ENCODE measurements at places on chromosomes 16 and 17. TPM values are rescaled to one million over a fixed set of nuclear protein-coding genes. Genes with fewer than 3 reads are reported as not detected.
A peak's percentile ranks its signal among the peaks of the same experiment; 100 is the strongest.

DNA sequence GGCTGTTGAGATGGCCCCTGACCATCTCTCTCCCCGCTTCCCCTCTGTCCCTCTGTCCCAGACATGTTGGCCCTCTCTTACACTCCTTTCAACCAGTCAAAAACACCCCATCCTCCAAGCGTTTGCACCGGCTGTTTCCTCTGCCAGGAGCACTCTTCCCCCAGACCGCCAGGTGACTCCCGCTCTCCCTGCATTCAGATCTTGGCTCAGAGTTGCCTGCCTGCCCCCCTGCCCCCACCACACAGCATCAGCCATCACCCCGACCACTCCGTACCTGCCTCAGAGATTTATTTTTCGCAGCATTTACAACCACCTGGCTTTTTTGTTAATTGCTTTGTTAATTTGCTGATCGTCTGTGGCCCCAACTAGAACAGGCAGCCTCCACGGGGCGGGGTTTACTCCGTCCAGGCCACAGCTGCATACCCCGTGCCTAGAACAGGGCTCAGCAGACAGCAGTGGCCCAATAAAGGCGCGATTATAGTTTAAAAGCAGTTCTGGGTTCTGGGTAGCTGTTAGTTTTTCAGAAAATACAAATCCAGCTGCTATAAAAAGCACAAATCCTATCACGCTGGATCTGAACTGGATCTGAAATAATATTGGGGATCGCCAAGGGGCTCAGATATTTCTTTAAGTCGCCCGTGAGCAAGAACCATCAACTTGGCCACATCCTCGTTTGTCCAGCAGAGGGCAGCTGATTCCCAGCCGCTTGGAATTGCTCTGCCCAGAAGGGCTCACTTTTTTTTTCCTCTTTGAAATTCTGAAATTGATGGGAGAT is 173.6 kb downstream of the IRF8 start:
- peaks cover 94% of the 10 kb centered on the region for H3K27me3 ChIP-seq
- no peaks in the 10 kb centered on the region for H3K4me1 ChIP-seq
- no peak overlapping the region for H3K4me3 ChIP-seq

- H3K27me3 ChIP-seq: no peaks in the 10 kb centered on the region
- H3K4me1 ChIP-seq: peaks cover 33% of the 10 kb centered on the region
- no peak overlapping the region for H3K27ac ChIP-seq
- H3K36me3 ChIP-seq: no peaks in the 10 kb centered on the region
- peak; percentile 78 for DNase-seq
Measured at GRCh38 chr16:19166500-19166899, 1.5 kb upstream of the SYT17 start.

GRCh38 chr16:12896562-12896961 is 4.8 kb upstream of the SHISA9 start:
- no peak for DNase-seq
- no peak overlapping the region for H3K27ac ChIP-seq
- H3K4me1 ChIP-seq: peaks cover 45% of the 10 kb centered on the region

DNA sequence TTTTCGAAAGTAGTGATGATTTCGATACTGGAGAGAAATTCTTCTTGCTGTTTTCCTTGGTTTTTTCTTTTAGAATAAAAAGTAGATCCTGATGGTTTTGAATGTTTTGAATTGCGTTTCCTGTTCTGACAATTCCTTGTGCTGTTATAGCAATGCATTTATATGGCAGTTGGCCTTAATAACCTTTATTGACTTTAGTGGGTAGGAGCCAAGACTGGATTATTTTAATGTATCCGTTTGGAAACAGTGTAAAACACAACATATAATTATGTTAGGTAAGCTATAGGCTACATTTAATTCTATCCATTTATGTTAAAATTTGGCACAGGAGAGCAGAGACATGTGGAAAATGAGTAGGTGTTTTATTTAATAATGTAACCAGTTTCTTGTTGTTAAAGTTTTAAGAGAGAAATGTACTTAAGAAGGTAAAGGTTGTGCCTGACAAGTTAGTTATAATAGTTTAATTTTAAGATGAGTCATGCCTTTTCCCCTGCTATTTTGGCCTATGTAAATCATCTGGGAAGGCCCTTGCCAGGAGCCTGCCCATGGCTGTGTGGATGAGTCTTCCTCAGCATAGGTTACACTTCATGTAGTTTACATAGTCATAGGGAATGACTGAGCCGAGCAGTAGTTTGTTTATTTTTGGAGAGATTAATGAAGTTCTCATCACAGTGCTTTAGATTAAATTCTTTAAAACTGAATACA is 189.9 kb downstream of the FTO start:
- DNase-seq: no peak
- H3K4me3 ChIP-seq: no peak overlapping the region
- H3K27me3 ChIP-seq: no peaks in the 10 kb centered on the region
- no peaks in the 10 kb centered on the region for H3K36me3 ChIP-seq

- H3K4me1 ChIP-seq: peaks cover 30% of the 10 kb centered on the region
- H3K4me3 ChIP-seq: peak overlapping the region; percentile 18
- DNase-seq: peak; percentile 91
- peak overlapping the region; percentile 79 for H3K27ac ChIP-seq
- no peaks in the 10 kb centered on the region for H3K36me3 ChIP-seq
- H3K27me3 ChIP-seq: no peaks in the 10 kb centered on the region
Measured at GRCh38 chr17:59423137-59423724, 91.8 kb downstream of the YPEL2 start.

GRCh38 chr16:86286991-86287663 is 223.2 kb upstream of the FOXF1 start:
- H3K4me3 ChIP-seq: no peak overlapping the region
- no peaks in the 10 kb centered on the region for H3K36me3 ChIP-seq
- peaks cover 97% of the 10 kb centered on the region for H3K27me3 ChIP-seq

- no peaks in the 10 kb centered on the region for H3K36me3 ChIP-seq
- no peak overlapping the region for H3K4me3 ChIP-seq
- H3K27ac ChIP-seq: no peak overlapping the region
- H3K4me1 ChIP-seq: no peaks in the 10 kb centered on the region
- H3K27me3 ChIP-seq: no peaks in the 10 kb centered on the region
- DNase-seq: no peak
Measured at GRCh38 chr17:65712383-65713267, 151.2 kb upstream of the AXIN2 start.

GRCh38 chr17:57117798-57118197 is 32.8 kb downstream of the AKAP1 start:
- no peaks in the 10 kb centered on the region for H3K27me3 ChIP-seq
- H3K4me1 ChIP-seq: no peaks in the 10 kb centered on the region
- no peak for DNase-seq
- H3K27ac ChIP-seq: no peak overlapping the region
- H3K36me3 ChIP-seq: peaks cover 33% of the 10 kb centered on the region
- no peak overlapping the region for H3K4me3 ChIP-seq

DNA sequence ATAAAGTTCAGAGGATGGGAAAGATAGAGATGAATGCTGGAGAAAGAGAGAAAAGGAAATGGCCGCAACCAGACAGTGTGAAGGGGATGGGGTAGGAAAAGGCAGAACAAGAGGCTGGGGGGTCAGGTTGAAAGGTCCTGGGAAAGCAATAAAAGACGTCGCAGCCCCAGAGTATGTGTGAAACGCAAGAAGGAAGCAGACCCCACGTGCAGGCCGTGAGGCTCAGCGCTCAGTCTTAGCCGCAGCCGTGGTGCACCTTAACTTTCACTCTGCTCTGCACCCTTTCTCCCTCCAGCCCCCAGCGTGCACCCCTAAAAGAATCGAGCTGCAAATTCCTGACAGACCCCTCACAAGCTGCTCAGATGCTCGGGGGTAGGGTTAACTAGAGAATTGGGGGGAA is 1.9 kb downstream of the DNAH17 start:
- no peaks in the 10 kb centered on the region for H3K27me3 ChIP-seq
- no peak overlapping the region for H3K27ac ChIP-seq
- no peak for DNase-seq

DNA sequence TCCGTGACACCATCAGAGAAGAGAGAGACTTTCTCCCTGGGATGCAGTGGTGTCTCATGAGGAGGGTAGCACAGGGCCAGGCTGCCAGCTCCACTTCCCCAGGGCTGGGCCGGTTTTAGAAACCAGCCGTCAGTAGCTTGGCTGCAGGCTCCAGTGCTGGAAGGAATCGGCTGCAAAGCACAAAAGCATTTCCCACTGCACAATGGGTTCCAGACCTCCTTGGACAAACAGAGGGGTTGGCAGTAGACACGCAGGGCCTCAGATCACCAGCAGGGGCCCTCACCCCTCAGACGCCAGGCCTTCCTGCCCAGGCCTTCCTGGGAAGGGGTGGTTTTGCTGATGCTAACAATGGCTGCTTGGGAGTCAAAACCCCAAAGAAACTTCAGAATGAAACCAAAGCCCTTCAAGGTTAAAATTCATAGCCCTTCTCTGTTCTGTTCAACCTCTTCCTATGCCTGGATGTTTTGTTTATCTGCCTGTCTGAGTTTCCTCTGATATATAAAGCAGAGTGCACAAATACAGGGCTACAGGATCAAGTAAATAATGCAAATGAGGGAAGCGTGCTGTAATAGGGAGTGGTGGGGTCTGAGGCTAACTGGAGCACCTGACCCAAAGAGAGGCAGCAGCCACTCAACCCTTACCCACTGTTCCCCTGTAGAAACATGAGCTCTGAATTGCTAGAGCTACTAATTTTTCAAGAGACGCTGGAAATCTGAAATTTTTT is 26.2 kb downstream of the TEKT5 start:
- DNase-seq: no peak
- H3K4me3 ChIP-seq: no peak overlapping the region
- no peaks in the 10 kb centered on the region for H3K36me3 ChIP-seq
- no peak overlapping the region for H3K27ac ChIP-seq
- no peaks in the 10 kb centered on the region for H3K4me1 ChIP-seq

DNA sequence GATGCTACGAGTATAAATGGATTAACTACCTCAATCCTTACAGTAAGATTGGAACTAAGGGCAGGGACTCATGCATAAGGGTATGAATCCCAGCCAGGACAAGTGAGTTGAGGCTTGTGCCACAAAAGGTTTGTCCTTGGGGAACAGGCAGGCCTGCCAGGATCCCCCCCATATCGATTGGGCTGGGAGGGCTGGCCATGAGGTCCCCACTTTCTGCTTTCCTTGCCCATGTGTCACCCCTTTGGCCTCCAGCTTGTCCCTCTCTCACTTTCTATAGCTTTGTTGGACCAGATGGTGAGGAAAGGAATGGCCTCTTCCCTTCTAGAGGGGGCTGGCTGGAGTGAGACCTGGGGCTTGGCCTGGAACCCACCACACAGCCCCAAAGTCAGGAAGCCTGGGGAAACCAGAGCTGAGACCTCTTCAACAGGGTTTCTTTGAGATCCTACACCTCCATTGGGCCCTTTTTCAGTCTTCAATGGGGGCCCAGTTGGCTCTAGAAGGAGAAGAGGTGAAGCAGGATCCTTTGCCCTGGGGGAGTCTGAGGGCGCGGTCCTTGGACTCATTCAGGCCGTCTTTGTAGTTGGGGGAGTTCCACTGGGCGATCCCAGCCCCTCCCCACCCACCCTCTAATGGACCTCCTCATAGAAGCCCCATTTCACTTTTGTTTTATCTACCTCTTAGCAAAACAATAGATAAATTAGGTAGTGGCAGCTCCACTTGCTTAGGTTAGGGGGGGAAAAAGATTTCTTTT is 57.3 kb downstream of the IGF2BP1 start:
- H3K36me3 ChIP-seq: no peaks in the 10 kb centered on the region
- DNase-seq: no peak
- no peaks in the 10 kb centered on the region for H3K27me3 ChIP-seq

DNA sequence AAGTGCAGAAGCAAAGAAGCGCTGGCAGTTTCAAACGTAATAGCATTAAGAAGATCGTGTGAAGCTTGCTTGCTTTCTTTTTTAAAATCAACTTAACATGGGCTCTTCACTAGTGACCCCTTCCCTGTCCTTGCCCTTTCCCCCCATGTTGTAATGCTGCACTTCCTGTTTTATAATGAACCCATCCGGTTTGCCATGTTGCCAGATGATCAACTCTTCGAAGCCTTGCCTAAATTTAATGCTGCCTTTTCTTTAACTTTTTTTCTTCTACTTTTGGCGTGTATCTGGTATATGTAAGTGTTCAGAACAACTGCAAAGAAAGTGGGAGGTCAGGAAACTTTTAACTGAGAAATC is 17.4 kb upstream of the RAB11FIP4 start:
- no peak overlapping the region for H3K27ac ChIP-seq
- H3K27me3 ChIP-seq: no peaks in the 10 kb centered on the region
- no peaks in the 10 kb centered on the region for H3K4me1 ChIP-seq
- DNase-seq: no peak
- H3K4me3 ChIP-seq: no peak overlapping the region

- H3K27ac ChIP-seq: no peak overlapping the region
- H3K4me1 ChIP-seq: peaks cover 18% of the 10 kb centered on the region
- peaks cover 4% of the 10 kb centered on the region for H3K27me3 ChIP-seq
- H3K4me3 ChIP-seq: no peak overlapping the region
- no peaks in the 10 kb centered on the region for H3K36me3 ChIP-seq
Measured at GRCh38 chr17:7064261-7064660, 15.8 kb downstream of the CLEC10A start.

DNA sequence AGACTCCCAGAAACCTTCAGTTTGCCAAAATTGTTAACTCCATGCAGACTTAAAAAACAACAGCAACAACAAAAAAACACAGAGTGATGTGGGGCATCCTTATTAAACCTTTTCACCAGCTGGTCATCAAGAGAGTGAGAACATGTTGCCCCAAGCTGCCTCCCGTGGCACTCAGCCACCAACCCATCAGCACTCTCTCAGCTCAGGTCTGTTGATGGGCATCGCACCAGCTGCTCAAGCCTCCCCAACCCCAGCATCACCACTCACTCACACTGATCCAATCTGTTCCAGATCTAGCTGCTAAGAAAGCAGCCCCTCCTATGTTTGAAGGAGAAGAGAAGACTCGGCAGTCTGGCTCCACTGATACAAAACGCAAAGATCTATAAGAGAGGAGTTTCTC is 46.8 kb downstream of the SLC39A11 start:
- no peaks in the 10 kb centered on the region for H3K4me1 ChIP-seq
- H3K27me3 ChIP-seq: no peaks in the 10 kb centered on the region
- no peaks in the 10 kb centered on the region for H3K36me3 ChIP-seq
- H3K27ac ChIP-seq: no peak overlapping the region
- DNase-seq: no peak

DNA sequence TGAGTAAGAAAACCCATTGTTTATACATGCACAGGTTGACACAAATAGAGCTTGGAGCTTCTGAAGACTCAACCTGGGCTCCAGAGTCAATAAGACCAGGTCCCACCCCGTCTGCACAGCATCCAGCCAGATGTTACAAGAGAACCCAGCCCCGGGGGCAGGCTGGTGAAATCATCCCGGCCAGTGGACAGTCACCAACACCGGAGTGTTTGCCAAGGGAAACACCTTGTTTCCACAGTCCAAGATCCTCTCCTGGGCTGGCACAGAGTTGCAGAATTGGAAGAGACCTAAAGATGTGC is 90.3 kb downstream of the RAB11FIP4 start:
- H3K27me3 ChIP-seq: no peaks in the 10 kb centered on the region
- no peak for DNase-seq
- no peak overlapping the region for H3K27ac ChIP-seq

- H3K4me3 ChIP-seq: no peak overlapping the region
- H3K4me1 ChIP-seq: peaks cover 18% of the 10 kb centered on the region
- no peaks in the 10 kb centered on the region for H3K36me3 ChIP-seq
- no peak for DNase-seq
Measured at GRCh38 chr17:62755141-62755851, 52.8 kb downstream of the MARCHF10 start.

The TP53TG3F gene
- not detected for total RNA-seq

The CBLN1 gene
- not detected for total RNA-seq

The ITGB3 gene
- 0.31 TPM for total RNA-seq

The GOT2 gene
- 105 TPM for total RNA-seq

The ABAT gene
- 8.6 TPM for total RNA-seq

The CD300H gene
- total RNA-seq: not detected

The MAF gene
- total RNA-seq: not detected

The LYRM9 gene
- total RNA-seq: 7.6 TPM

The CACNA1G gene
- total RNA-seq: 0.28 TPM

The HEXIM1 gene
- total RNA-seq: 49.3 TPM

The GJD3 gene
- total RNA-seq: not detected

The KRTAP2-4 gene
- not detected for total RNA-seq

The RAB11FIP4 gene
- 22.9 TPM for total RNA-seq

The SLC6A2 gene
- total RNA-seq: 0.50 TPM

The CMTM2 gene
- total RNA-seq: 0.65 TPM

The KRTAP17-1 gene
- not detected for total RNA-seq

The ABCA5 gene
- total RNA-seq: 3.8 TPM

The CRISPLD2 gene
- 19.9 TPM for total RNA-seq
